ENCODE measurements at places on chromosomes 7 and 10.

GRCh38 chr7:30430276-30430675, 48.3 kb downstream of the NOD1 start:
- peak; percentile 57 for DNase-seq

GRCh38 chr7:42236266-42236975, 588 bp downstream of the GLI3 start:
- no peak for DNase-seq

GRCh38 chr10:100847440-100847839, 65.3 kb upstream of the SLF2 start:
- DNase-seq: no peak

- no peak for DNase-seq
Measured at GRCh38 chr7:27173511-27173955, 587 bp downstream of the HOXA10 start.

- DNase-seq: peak; percentile 42
Measured at GRCh38 chr7:135414850-135415439, 95.0 kb downstream of the CNOT4 start.

GRCh38 chr10:29124864-29125263, 164.0 kb upstream of the LYZL1 start:
- DNase-seq: no peak

DNA sequence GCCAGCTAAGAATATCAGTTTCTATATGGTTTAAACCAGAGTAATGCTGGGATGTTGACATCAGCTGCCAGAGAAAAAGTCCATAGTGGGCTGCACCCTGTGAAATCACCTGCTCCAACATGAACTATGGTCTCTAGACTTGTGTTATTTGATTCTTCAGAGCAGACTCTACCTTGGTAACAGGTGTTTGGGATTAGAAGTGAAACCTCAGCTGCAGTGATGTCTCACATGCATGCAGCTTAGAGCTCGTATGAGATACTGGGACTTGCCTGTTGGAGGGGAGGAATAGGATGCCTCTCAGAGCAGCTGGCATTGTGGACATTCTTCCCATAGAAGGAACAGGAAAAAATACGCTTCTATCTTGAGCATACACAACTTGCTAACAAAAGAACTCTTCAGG, 287.1 kb upstream of the CSTF2T start:
- DNase-seq: no peak

- DNase-seq: peak; percentile 60
Measured at GRCh38 chr7:134891696-134892678, 94.3 kb upstream of the AGBL3 start.

DNA sequence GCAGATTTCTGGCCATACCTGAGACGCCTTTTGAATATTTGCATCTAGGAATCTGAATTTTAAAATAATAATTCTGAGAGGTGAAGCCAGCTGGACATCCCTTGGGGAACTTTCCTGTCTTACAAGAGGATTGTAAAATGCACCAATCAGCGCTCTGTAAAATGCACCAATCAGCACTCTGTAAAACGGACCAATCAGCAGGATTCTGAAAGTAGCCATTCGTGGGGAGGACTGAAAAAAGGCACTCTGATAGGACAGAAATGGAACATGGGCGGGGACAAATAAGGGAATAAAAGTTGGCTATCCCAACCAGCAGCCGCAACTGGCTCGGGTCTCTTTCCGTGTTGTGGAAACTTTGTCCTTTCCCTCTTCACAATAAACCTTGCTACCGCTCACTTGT, 9.9 kb downstream of the PPIF start:
- DNase-seq: no peak

DNA sequence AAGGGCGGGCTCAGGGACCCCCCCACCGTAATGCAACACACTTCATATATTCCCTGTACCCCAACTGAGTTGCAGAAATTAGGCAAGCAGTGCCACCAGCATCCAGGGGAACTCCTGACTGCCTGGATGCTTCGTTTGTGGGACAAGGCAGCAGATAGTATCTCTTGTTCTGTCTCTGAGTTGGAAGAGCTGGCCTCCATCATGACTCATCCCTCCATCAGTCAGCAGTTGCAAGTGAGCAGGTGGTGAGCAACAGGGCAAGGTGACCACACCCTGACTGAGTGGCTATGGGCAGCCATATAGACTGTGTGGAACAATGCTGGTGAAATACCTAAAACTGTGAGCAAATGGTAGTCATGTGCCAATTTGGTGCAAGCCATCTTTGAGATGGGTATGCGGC, 22.8 kb upstream of the ADAMTS14 start:
- no peak for DNase-seq

GRCh38 chr10:131570716-131571307, 259.3 kb upstream of the TCERG1L start:
- DNase-seq: no peak

- no peak for DNase-seq
Measured at GRCh38 chr7:38002689-38003088, 82.2 kb downstream of the EPDR1 start.

DNA sequence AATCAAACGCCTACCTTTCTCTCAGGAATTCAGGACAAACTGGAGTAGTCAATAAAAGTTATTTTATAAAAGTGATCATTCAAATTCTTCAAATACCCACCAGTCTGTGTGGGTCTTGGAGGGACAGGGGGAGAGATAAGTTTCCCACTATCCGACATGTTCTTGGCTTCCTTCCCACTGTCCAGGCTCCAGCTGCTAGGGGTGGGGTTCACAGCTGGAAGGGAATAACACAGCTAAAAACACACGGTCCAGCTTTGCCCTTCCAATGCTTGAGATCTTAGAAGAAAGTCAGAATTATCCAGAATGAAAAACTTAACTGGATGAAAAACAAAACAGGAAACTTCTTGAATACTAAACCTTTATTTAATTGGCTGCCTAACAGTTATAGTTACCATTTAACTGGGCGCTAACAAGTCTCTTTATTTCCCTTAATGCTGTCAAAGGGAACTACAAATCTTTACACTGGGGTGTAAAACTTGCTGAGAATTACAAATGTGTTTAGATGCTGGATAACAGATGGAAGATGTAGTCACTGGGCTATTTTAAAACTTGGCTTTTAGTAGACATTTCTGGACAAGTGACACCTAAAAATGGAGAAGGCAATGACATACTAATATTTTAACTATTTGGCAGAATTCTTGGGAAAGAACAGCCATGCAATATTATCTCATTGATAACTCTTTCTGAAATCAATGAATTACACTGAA, 172.8 kb upstream of the IMMP2L start:
- no peak for DNase-seq

GRCh38 chr10:21593986-21594385, 60.0 kb downstream of the MLLT10 start:
- DNase-seq: no peak

DNA sequence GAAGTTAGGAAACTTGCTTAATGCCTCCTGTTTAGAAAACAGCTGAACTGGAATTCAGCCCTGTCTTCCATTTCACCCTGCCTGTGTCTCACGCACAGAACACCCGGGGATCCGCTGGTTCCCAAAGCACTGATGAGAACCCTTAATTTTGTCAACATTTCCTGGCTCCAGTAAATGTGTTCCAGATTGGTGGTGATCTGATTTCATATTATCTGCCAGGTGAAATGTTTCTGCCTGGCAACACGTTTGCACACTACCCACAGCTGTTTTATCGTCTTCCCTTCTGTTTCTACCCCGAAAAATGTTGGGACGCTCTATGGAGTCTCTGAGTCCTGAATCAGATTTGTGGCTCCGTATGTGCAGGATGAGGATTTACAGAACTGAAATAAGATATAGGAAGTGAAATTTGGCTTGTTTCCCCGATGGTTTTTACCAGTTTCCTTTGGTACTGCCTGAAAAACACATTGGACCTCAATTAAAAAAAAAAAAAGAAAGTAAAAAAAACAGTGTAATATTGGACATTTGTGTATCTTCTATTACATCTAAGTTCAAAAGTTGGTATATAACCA, 29.0 kb downstream of the MRC1 start:
- DNase-seq: peak; percentile 71

GRCh38 chr10:112886463-112886862, 63.6 kb upstream of the TCF7L2 start:
- DNase-seq: no peak

DNA sequence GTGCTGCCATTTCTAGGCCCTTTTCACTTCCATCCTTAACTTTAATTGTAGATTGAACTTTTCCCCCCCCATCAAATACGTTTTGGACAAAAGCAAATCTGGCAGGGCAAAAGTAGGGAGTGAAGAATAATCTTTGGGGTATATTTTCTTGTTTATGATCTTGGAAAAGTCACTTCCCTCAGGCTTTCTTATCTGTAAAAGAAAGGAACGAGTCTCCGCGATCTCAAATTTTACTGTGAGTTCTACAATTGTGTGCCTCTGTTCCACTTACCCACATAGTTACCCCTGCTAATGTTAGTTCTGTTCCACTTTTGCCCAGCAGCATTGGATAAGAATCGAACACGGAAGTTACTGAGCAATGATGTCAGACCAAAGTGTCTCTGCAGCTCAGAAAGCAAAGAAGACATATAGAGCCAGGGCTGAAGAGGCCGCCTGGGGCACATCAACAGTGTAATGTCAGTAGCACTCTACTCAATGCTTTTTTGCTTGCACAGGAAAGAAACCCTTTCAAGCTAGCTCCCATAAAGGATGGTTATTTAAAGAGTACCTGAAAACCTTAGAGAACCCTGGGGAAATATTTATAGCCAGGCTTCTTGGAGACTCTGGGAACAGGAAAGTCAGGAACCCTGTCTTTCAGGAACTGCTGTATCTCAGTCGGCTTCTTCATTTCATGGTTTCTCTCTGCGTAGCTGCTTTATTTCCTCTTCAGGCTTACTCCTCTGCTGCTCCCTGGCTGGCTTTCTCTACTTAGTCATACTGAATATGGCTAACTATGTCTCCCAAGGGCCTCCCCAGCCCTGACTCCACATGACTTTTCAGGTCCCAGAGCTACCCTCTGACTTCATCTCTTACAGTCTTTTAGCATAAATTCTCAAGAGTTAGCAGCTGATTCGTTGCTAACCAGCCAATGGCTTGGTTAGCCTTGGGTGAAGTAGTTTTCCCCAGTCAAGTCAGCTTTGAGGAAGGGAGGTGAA, 123.7 kb upstream of the FAM3C start:
- DNase-seq: peak; percentile 29

GRCh38 chr10:58556516-58557165, 44.0 kb downstream of the BICC1 start:
- DNase-seq: no peak

GRCh38 chr7:125695626-125696025, 766.0 kb upstream of the POT1 start:
- DNase-seq: no peak

- DNase-seq: no peak
Measured at GRCh38 chr10:80421707-80422536, 13.6 kb downstream of the PRXL2A start.

DNA sequence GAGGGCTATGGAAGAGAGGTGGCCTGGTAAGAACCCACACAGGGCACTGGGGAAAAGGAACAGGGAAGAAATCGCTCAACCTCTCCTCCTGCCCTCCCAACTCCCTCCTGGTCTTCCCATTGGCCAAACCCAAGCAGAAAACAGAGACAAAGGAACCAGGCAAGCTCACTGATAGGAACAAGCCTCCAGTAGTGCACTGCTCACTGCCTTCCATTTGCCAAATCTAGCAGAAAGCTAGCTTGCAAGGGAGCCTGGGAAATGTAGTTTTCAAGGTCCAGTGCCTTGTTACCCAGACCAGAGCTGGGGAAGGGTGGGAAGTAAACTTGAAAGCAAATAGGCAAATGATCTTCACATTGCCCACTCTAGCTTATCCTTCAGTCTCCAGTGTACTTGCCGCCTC, 556.1 kb upstream of the AUTS2 start:
- DNase-seq: no peak

DNA sequence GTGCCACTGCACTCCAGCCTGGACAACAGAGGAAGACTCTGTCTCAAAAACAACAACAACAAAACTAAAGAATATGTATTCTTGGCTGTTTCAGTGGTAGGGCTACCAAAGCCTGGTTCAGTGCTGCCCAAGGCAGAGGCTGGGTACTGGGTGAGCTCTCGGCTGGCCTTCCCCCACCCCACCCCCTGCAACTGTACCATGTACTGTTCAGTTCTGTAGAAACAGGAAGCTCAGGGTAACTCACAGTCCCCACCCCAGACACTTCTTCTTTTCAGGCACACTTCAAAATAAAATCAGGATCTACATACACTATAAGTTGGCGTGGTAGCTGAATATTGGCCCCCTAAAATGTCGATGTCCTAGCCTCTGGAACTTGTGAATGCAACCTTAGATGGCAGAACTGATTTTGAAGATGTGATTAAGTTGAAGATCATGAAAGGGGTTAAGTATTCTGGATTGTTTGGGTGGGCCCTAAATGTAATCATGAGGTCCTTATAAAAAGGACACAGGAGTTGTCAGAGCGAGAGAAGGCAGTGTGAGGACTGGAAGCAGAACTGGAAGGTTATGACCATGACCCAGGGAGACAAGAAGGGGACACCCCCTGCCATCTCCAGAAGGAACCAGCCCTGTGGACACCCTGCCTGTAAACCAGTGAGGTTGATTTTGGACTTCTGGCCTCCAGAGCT, 31.2 kb downstream of the TBXAS1 start:
- peak; percentile 68 for DNase-seq

GRCh38 chr10:102948176-102948575, 30.1 kb downstream of the CNNM2 start:
- DNase-seq: no peak

Data from pons (tissue), 1 donor.